Inflammatory macrophage treated with lipopolysaccharide for 4 hours (primary cell): ENCODE measurements at places on chromosomes 1 and 21.
A peak's percentile ranks its signal among the peaks of the same experiment; 100 is the strongest.

DNA sequence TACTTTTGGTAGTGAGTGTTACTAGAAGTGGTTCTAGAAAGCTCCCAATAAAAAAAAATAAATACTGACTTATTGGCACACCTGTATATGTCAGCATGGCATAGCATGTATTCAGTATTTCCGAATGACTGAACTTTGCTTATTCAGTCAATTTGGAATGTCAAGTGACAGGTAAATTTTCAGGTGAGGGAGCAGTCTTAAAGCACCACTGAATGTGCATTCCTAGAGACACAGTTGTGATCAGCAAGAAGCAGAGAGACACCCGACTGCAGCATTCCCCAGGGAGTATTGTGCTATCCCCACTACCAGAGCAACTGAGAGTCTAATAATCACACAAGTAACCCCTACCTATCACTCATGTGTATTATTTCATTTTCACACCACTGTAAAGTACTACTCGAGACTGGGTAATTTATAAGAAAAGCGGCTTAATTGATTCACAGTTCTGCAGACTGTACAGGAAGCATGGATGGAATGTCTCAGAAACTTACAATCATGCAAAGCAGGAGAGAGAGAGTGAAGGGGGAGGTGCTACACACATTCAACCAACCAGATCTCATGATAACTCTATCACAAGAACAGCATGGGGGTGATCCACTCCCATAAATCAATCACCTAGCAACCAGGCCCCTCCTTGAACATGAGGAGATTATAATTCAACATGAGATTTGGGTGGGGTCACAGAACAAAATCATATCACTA lies 201.5 kb downstream of the TBX15 start:
- DNase-seq = no peak

DNA sequence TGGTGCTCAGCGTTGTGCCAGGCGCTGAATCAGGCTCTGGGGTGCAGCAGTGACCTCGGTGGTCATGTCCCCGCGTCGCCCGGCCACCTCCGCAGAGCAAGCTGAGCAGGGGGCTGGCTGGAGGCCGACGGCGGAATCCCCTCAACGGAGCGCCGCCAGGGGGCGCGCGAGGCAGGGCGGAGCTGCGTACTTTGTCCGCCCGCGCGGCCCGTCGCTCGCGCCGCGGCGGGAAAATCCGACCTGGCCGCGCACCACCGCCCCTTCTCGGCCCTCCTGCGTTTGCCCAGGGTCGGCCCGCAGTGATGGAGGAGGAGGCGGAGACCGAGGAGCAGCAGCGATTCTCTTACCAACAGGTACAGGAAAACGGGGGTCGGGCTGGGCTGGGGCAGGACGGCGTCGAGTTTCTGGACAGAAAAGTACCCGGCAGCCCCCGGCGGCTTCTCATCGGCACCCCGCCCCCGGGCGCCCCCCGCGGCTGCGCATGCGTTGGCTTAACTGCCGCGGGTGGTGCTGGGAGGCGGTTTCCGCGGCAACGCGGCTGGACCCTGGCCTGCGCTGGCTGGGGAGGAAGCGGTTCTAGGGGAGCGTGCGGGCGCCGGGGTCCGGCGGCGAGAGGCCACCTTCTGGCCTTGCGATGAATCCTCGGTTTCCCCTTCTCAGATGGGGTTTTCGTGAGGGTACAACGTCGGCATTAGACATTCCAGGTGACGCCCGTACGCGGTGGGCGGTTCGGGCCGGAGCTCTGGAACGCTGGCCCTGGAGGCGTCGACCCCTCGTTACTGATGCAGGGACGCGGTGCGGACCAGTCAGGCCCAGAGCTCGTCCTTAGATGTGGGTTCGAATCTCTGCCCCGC lies at the start of gene CENPS:
Gene CENPS, plus strand, starts transcription at position 218 of the 854 bp plus-strand sequence. Its CDS starts 85 bp downstream, at position 303.
- DNase-seq = peak; percentile 88

- DNase-seq = peak; percentile 85
Observed at GRCh38 chr1:68347415-68347814, 102.3 kb downstream of the RPE65 start.

DNA sequence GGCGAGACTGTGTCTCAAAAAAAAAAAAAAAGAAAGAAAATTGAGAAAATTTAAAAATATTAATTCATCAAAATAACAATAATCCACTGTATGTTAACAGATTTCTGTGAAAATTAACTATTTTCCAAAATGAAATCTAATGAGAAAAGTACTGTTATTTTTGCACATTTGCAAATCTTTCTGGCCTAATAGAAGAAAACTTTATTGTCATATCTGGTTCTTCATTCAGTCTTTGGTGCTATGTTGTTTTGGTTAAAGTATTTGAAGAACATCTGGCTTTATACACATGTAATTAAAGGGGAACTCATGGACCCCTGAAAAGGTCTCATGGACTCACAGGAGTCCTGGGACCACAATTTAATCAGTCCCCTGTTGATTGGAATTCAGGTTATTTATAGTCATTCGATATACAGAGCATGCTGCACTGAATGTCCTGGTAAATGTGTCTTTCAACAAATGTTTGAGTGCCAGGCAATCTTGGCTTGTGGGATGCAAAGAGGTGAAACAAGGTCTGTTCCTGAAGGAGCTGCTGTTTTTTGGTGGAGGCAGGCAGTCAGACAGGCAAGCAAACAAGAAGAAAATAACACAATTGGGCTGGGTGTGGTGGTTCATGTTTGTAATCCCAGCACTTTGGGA lies 9.0 kb downstream of the AK4 start:
- no peak for DNase-seq

GRCh38 chr1:241773991-241774390 lies 74.0 kb upstream of the EXO1 start:
- DNase-seq = no peak

DNA sequence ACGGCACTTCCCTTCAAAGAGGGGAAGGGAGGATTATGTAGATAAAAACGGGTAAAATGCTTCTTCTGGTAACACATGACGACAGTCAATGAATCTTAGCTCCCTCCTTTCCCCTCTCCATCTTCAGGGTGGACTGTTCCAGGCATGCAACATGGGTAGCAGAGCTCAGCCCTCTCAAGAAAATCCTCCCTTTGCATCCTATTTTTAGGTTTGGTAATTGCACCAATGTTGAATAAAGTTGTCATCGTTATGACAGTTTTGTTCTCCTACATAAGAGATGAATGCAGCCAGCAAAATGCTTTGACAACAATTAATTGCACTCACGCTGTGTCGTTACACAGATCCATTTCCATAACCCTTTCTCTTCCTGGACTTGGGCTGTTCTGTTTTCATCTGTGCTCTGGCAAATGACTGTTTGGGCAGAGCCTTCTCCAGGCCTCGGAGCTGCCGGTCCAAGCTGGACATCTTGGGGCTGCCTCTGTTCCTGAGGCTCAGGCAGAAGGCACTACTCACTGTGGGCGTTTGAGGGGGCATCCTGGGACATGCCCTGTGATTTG lies 127.6 kb downstream of the CNIH3 start:
- no peak for DNase-seq

DNA sequence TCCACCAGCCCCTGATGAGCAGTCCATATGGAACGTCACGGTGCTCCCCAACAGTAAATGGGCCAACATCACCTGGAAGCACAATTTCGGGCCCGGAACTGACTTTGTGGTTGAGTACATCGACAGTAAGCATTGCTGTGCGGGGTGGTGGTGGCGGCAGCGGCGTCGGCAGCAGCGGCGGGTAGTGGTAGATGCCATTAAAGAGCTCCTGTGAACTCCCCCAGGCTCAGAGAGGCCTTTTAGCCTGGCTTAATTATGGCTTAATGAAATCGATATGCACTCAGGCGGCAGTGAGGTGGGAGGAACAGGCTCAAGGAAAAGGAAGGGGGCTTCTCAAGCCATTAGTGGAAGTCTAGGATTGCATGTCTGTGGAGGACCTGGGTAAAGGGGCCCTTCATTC lies 41.9 kb upstream of the CNTN2 start:
- no peak for DNase-seq

DNA sequence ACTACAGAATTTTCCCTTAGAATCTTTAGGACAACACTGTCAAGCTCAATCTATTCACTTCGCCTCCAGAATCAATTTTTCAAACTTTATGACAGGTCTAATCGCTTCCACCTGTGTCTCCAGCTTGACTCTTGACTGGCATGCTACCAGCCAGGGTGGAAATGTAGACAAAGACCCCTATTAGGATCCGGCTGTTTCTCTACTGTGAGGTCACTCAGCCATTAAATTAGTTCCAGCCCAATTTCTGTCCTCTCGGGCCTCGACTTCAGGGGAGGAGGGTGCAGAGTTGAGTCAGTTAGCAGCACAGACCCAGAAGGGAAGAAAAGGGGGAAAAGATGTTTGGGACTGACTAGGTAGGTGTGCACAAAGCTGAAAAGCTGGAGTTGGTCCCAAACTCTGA lies 78.5 kb downstream of the HLCS start:
- DNase-seq = no peak

GRCh38 chr21:46561445-46562090 lies 43.3 kb downstream of the S100B start:
- no peak for DNase-seq

- DNase-seq = no peak
Observed at GRCh38 chr1:110132682-110133081, 17.6 kb upstream of the SLC6A17 start.

- no peak for DNase-seq
Observed at GRCh38 chr1:13469343-13469742, 44.5 kb downstream of the LRRC38 start.

DNA sequence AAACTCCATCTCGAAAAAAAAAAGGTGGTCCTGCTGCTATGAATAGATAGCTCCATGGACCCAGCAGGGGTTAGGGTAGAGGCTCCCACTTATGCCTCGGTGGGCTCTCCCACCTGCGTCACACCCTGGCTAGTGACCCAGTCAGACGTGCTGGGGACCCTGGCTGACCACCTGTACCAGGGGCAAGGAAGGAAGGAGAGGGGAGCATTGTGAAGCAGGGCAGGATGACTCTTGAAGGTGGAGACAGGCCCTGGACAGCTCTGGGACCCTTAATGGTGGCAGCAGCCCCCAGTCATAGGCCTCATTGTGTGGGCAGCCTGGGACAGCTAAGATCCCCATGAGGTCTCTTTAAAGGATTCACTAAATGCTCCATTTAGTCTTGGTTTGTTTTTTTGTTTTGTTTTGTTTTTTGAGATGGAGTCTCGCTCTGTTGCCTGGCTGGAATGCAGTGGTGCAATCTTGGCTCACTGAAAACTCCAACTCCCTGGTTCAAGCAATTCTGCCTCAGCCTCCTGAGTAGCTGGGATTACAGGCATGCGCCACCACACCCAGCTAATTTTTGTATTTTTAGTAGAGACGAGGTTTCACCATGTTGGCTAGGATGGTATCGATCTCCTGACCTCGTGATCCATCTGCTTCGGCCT lies 10.4 kb upstream of the SNAPIN start:
- no peak for DNase-seq

GRCh38 chr1:195195423-195196057 lies 1412.7 kb downstream of the KCNT2 start:
- no peak for DNase-seq

GRCh38 chr1:157001304-157001703 lies 44.2 kb downstream of the ARHGEF11 start:
- no peak for DNase-seq

DNA sequence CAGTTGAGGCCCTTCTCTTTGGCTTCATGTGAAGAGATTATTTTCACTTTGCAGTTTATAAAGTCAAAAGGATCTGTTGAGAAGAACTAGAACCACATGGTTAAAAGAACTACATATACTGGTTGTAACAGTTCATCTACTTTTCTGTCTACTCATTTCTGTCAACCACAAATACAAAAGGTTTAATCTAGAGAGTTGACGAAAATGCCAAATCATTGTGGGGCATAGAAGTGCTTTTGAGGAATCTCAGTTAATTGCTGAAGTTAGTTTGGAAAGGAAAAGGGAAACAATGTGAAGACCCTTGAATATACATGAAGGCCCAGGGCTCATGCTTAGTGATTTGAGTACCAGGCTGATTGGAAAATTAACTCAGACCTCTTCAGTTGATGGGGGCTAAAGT lies 415.7 kb upstream of the ZP4 start:
- DNase-seq = no peak

GRCh38 chr1:193192586-193192985 lies 6.2 kb upstream of the B3GALT2 start:
- DNase-seq = no peak

DNA sequence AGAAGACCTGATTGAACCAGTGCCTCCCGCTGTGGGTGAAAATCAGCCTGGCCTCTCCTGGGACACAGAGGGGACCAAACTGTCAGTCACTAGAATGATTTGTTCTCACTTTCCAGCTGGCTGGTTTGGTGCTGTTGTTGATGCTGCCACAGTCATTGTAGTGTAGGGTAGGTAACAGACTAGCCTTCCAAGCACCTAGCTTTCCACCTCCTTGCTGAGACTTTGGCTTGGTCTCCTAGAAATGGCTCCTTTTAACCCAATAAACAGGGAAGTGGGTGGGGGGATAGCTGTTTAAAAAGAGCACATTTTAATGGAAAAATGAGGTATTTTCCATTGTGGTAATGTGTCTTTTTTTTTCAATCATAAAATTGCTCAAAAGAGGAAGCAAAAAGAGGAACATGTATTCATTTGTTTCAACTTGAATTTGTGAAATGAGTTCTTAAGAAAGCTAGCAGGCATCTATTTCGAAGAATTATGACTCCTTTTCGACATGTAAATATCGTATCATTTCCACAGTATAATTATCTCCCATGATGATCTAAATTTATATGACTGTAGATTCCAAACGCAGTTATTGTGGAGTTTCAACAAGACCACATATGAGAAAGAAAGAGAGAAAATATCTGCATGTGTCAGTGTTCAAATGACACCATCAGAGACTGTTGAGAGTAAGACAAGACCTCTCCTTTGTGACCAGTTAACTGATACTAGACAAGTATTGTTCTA lies 190.1 kb downstream of the HLX start:
- peak; percentile 93 for DNase-seq

- DNase-seq = no peak
Observed at GRCh38 chr1:36118447-36119204, 6.4 kb downstream of the COL8A2 start.

DNA sequence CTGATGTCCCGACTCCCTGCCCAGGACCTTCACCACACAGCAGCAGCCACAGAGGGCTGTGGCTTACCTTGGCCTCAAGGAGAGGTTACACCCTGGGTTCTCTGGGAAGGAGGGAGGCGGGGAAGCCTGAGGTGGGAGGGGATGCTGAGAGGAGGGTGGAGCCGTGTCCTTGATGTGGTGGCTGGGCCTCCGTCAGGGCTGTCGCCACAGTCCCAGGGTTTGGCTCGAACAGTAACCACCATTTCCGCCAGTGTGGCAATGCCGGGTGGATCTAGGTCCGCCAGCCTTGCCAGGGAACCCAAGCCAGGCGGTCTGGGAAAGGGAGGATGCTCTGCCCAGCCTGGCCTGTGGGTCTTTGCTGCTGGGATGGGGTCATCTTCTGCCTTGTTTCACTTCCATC lies 18.4 kb upstream of the CDCA8 start:
- DNase-seq = no peak

GRCh38 chr1:174160109-174160473 lies 771 bp downstream of the RABGAP1L start:
- peak; percentile 21 for DNase-seq

- peak; percentile 98 for DNase-seq
Observed at GRCh38 chr21:39094087-39094780, 89.0 kb downstream of the PSMG1 start.

GRCh38 chr1:183783767-183784637 lies 20.9 kb upstream of the RGL1 start:
- DNase-seq = no peak
